ENCODE measurements at places on chromosomes 2 and 18. TPM values are rescaled to one million over a fixed set of nuclear protein-coding genes. Genes with fewer than 3 reads are reported as not detected.

MYCN gene
- 25.4 TPM for total RNA-seq

UGT1A3 gene
- not detected for total RNA-seq

DUSP2 gene
- total RNA-seq: 5.5 TPM

FBLN7 gene
- total RNA-seq: 6.2 TPM

SLC8A1 gene
- total RNA-seq: 190 TPM

LCT gene
- total RNA-seq: not detected

GATA6 gene
- 0.23 TPM for total RNA-seq

MDH1B gene
- total RNA-seq: 13.4 TPM

UGT1A10 gene
- not detected for total RNA-seq

KCNJ3 gene
- 15.9 TPM for total RNA-seq

FN1 gene
- 156 TPM for total RNA-seq

PDE1A gene
- total RNA-seq: 34.4 TPM

IGFBP2 gene
- 98.7 TPM for total RNA-seq

PDIA6 gene
- total RNA-seq: 122 TPM

NYAP2 gene
- total RNA-seq: 16.1 TPM

ABCB11 gene
- total RNA-seq: 1.2 TPM

PLGLB1 gene
- total RNA-seq: 7.4 TPM

CYTIP gene
- 0.92 TPM for total RNA-seq

HK2 gene
- 4.2 TPM for total RNA-seq

MAL gene
- total RNA-seq: not detected

SRD5A2 gene
- 0.23 TPM for total RNA-seq

ZNF407 gene
- 27.2 TPM for total RNA-seq

MAP2 gene
- 911 TPM for total RNA-seq

ADRA2B gene
- 0.46 TPM for total RNA-seq

SETBP1 gene
- total RNA-seq: 42.0 TPM

KCNG2 gene
- 0.69 TPM for total RNA-seq

CREG2 gene
- 47.1 TPM for total RNA-seq

POLE4 gene
- 17.8 TPM for total RNA-seq

RGPD3 gene
- total RNA-seq: 1.2 TPM

HOXD10 gene
- total RNA-seq: not detected

PLGLB2 gene
- total RNA-seq: 1.6 TPM

RIT2 gene
- total RNA-seq: 59.3 TPM

STRN gene
- total RNA-seq: 32.3 TPM

ALPG gene
- not detected for total RNA-seq

GALNT3 gene
- total RNA-seq: 4.6 TPM

SCRN3 gene
- total RNA-seq: 49.6 TPM

C2orf81 gene
- 0.92 TPM for total RNA-seq

PID1 gene
- 32.8 TPM for total RNA-seq

ATOH8 gene
- total RNA-seq: 3.2 TPM

PMAIP1 gene
- total RNA-seq: 0.69 TPM

AGAP1 gene
- total RNA-seq: 63.7 TPM

ZNF521 gene
- total RNA-seq: 67.1 TPM

CNGA3 gene
- 6.0 TPM for total RNA-seq

DGUOK gene
- total RNA-seq: 57.9 TPM

ZNF892 gene
- 28.8 TPM for total RNA-seq

FSIP2 gene
- 2.3 TPM for total RNA-seq

SF3B6 gene
- 83.3 TPM for total RNA-seq

IWS1 gene
- 40.4 TPM for total RNA-seq

DSG4 gene
- not detected for total RNA-seq

PTPRN gene
- total RNA-seq: 66.9 TPM
